HFF-Myc (cell line): ENCODE measurements at places on chromosomes 3 and 15.

- DNase-seq, result no peak
Measured at GRCh38 chr3:100060685-100061484, 53.4 kb downstream of the FILIP1L start.

DNA sequence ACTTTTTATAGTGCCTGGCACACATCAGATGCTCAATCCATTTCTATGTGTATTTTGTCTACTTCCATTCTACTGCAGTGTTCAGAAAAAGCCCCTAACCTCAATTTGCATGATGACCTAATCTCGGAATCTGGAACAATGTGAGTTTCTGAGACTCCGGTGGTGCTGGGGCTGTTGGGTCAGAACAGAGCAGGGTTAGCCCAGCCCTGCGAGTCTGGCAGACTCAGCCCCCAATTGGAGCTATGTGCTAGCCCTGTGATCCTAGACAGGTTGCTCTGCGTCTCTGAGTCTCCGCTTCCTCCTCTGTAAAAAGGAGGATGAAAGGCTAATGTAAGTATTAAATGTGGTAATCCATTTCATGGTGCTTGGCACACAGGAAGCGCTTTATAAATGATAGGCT, 95.0 kb upstream of the ICE2 start:
- no peak for DNase-seq

DNA sequence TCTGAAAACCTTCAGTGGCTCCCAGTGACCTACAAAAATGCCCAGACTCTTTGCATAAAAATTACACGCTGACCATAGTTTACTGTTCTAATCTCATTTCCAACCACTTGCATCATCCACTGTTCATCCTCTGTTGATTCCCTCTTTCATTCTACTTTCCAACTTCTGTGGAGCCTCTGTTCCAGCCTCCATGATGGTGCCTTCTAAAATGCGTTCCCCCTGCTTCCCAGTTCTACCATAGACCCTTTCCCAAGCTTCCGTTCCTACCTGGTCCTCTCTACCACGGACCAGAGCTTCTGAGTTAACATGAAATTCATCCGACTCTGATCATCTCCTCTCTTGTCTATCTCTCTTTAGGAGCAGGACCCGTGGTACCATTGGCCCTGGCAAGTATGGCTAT, 127.0 kb downstream of the THSD4 start:
- DNase-seq, result no peak

GRCh38 chr3:54165865-54166264, 43.5 kb downstream of the CACNA2D3 start:
- DNase-seq, result no peak

GRCh38 chr3:184738982-184739381, 27.1 kb upstream of the MAGEF1 start:
- no peak for DNase-seq

DNA sequence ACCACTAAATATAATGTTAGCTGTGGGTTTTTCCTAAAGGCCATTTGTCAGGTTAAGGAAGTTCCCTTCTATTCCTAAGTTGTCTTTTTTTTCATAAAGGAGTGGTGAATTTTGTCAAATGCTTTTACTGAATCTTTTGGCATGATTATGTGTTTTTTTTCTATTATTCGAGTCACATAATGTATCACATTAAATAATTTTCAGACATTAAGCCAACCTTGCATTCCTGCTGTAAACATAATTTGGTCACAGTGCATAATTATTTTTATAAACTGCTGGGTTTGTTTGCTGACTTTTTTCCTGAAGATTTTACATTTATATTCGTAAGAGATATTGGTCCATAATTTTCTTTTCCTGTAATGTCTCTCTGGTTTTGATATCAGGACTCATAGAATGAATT, 101.8 kb upstream of the SPRED1 start:
- no peak for DNase-seq

DNA sequence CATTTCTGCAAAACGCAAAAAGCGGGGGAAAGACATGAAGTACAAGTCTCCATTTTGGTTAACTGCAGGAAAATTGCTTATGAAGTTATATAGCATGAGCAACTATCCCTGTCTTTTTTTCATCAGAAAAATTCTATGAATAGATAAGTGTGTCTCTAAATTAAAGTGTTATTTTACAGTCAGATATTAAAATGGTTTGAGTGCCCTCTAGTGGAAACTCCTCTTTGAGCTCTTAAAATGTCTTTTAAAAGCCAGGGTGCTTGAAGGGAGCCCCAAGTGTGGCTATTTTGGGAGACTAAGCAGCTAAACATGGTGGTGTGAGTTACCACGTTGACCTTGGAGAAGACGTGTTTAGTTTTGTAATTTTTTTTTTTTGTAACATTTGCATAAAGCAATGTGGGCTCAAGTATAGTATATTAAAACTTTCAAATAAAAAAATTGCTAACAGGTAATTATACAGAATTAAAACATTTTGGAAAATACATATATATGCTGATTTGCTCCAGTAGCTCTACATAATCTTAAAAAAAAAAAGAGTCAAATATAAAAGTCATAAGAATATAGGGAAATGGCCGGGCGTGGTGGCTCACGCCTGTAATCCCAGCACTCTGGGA, 77.2 kb downstream of the PPP2R3A start:
- DNase-seq, result peak; percentile 40

DNA sequence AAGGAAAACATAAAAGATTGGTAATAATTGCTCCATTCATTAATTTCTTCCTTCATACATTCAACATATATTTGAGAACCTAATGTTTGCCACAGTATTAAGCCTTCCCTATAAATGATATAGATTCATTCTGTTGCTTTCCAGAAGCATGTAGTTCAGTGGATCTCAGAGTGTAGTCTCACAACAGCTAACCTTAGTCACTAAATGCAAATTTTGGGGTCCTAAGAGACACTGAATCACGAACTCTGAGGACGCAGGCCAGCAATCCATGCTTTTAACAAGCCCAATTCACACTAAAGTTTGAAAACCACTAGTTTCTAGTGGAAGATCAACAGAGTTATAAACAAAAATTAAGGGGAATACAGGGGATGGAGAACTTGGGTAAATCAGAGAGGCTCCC, 7.2 kb upstream of the AQR start:
- DNase-seq, result no peak

GRCh38 chr15:79991826-79992225, 20.8 kb upstream of the BCL2A1 start:
- DNase-seq, result no peak

DNA sequence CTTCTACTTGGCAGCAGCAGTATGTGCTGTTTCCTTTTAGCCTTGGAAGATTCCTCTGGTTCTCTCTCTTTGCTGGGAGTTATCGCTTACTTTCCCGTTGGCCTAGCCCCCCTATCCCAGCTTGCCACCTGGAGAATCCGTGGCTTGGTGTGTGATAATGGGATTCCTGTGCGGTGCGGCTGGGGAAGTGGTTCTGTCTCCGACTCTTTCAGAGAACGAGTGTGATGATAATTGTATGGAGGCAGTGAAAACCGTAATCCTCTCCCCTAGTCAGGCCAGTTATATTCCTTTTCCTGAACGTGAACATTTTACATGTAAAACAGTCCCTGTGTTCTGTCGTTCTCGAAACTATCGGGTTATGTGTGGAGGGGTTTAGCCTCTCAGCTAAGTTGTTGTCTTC, 300.1 kb upstream of the C2CD4B start:
- no peak for DNase-seq

DNA sequence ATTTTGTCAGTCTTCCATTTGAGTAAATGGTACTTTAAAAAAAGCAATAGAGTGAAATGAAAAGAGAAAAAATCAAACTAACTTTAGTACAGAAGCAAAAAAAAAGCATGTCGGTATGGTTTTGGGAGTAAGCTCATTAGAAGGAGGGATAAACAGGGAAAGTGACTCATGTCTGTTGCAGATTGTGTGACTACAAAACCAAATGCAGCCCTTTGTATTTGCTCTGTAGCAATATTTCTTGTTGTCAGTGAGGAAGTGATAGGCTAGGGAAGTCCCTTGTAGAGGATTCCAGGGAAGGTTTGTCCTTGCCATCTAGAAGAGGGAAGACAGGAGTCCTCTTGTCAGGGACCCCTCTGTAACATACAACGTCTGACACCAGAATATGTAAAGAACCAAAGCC, 150.5 kb upstream of the POU1F1 start:
- no peak for DNase-seq
